ENCODE measurements at places on chromosomes 2 and 18.

GRCh38 chr18:47175283-47175897, 774 bp downstream of the IER3IP1 start:
- DNase-seq, result no peak

- DNase-seq, result no peak
Measured at GRCh38 chr2:224395620-224396390, 6.1 kb downstream of the FAM124B start.

GRCh38 chr2:27162151-27163121, 13.6 kb downstream of the TCF23 start:
- no peak for DNase-seq

- DNase-seq, result no peak
Measured at GRCh38 chr2:227147023-227147422, 17.0 kb downstream of the COL4A4 start.

- no peak for DNase-seq
Measured at GRCh38 chr2:58261209-58261608, 20.1 kb upstream of the FANCL start.

- no peak for DNase-seq
Measured at GRCh38 chr18:77131652-77132368, 773 bp downstream of the MBP start.

DNA sequence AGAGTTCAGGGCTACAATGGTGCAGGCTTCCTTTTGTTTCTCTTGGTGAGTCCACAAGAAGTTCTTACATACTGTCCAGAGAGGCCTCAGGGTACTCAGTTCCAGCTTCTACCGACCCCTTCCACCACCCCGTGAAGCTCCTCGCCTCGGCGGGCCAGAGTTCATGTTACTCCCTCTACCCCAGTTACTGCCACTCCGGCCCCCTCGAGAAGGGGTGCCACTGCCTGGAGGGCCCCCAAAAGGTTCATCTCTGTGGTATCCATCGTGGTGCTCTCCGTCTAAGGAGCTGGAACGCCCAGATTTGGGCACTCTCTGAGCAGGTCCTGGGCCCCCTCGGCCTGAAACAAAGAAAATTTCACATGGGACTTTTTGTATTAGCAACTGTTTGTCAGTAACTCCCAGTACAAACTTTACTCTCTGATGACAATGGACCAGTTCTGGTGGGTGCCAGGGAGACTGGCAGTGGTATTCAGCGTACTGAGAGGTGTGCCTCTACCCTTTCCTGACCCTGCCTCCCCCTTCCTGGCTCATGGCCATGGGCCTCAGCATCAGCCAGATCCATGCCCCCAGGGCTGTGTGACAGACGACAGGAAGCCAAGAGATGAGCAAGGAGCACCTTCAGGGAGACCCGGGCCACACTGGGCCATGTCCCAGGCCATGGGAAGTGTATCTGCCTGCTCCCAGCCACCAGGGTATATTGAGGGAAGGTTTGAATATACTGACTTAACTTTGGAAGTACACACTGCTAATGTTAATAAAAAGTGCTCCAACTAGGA, 5.1 kb downstream of the SFT2D3 start:
- DNase-seq, result no peak

GRCh38 chr2:239125726-239126675, 274.8 kb downstream of the HDAC4 start:
- no peak for DNase-seq

DNA sequence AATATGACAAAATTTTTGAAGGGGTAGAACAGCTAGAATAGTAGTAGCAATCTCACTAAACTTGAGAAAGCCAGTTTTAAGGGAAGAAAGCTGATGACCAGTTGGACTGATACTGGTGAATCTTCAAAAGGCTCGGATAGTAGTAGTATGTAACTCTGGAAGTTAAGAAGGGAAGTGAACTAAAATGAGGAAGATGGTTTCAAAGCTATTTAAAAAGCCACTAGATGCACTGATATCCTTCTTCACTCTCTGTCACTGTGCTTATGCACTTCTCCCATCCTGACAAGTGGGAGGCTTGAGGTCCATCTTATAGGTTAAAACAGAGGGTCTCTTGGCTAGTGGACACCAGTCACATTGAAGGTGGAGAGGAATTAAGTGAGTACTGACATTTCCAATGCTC, 141.1 kb downstream of the NCOA1 start:
- DNase-seq, result no peak

DNA sequence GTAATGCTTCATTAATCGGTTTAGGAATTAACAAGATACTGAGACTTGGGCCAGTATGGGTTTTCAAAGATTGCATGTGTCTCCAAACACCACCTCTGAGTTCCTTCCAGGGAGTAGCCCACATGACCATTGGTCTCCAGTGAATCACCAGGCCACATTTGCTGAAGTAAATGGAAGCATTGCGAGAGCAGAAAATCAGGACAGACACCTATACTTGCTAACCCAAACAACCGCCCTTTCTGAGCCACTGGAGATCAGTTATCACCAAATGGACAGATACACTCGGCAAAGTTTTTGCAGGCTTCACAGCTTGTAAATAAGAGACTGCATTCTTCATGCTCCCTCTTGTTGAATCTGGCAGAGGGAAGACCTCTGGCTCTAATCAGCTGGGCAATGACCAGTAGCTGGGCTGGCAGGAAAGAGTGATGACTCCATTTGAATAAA, 40.9 kb downstream of the GATA6 start:
- DNase-seq, result no peak

GRCh38 chr18:62545098-62545497, 22.3 kb downstream of the ZCCHC2 start:
- DNase-seq, result no peak

GRCh38 chr2:136113209-136113971, 4.6 kb downstream of the CXCR4 start:
- DNase-seq, result no peak

DNA sequence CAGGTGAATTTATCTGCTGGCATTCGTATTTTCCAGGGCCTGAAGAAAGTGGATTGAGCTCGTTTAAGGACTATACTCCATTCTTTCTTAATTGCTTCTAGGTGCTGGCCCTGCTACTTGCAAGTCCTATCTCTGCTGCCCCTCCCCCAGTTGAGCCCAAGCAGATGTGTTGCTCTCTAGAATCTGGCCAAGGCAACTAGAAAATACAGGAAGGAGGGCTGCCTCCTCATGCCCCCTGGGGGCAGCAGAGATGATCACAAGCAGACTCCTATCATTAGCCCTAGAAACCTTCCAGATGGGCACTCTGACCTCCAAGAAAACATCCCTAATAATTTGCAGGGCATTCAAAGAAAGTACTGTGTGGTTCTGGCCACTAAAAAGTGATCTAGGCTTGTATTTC, 72.5 kb upstream of the CYP26B1 start:
- no peak for DNase-seq

DNA sequence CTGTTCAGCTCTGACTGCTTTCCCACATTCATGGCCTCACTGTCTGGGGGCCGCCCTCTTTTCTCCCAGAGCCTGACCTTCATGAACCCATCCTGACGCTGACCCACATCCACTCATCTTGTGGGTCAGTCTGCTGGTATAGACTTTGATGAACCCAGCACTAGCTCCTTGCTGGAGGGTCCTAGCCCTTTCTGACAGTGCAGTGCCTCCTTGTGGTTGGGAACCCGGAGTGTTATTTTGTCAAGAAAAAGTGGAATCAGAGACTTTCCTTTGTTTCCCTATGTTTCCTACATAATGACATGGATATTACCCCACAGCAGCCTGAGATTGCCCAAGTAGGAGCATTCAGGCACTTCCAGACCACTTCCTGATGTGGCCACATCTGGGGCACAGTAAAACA, 19.3 kb upstream of the OSR1 start:
- DNase-seq, result no peak

DNA sequence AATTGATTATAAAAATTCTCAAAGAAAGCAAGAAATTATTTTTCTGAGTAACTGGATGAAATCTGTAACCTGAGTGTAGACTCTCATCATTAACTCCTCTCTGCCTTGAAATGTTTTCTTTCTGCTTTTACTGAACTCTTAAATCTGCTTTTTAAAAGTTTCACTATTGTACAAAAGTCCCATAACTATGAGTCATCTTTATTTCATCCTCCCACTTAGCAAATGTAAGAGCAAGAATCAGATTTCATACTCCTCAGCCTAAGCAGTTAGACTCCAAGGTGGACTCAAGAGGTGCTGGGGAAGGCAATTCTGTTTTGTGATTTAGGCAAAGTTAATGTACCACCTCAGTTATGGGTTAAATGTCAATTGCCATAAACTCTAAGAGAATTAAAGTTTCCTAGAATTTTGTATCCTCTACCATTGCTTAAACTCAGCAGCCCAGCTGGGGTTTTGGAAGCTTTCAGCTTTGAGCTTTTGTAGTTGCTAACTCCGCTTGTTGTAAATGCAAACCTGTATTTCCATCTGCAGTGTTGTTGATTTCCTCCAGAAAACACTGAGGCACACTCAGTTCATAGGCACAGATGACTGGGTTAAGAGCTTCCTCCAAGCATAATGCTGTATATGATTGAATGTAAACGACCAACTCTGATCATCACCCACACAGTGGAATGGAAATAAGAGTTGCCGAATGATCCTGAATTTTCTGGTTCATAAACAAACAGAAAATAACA, 268.8 kb downstream of the ARHGAP15 start:
- DNase-seq, result no peak

- no peak for DNase-seq
Measured at GRCh38 chr2:101052147-101052546, 50.1 kb downstream of the RPL31 start.

DNA sequence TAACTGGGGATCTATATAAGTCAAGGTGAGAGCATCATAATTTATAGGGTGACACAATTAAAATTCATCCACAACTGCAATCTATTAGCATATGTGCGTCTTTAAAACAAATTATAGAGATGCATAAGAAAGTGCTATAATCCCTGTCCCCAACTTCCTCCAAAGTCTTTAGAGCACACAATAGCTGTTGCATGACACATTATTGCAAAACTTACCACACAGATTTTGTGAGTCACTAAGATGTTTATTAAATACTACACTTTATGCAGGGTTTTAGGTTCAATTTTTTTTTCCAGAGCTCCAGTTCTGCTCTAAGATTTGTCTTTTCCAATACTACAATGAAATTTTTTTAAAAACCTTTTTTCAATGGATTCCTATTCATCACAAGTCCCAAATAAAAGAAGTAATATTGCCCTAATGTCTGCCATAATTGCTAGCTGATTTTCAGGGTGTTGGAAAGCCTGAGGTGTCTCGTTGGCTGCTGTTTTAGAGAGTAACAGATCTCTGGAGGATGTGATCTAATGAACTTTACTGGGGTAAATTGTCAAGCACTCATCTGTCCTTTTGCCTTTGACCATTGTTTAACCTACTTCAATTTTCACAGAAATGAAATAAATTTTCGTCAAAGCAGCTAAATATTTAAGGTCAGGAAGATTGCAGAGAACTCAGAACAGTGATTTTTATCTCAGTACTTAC, 250.5 kb upstream of the NETO1 start:
- no peak for DNase-seq

DNA sequence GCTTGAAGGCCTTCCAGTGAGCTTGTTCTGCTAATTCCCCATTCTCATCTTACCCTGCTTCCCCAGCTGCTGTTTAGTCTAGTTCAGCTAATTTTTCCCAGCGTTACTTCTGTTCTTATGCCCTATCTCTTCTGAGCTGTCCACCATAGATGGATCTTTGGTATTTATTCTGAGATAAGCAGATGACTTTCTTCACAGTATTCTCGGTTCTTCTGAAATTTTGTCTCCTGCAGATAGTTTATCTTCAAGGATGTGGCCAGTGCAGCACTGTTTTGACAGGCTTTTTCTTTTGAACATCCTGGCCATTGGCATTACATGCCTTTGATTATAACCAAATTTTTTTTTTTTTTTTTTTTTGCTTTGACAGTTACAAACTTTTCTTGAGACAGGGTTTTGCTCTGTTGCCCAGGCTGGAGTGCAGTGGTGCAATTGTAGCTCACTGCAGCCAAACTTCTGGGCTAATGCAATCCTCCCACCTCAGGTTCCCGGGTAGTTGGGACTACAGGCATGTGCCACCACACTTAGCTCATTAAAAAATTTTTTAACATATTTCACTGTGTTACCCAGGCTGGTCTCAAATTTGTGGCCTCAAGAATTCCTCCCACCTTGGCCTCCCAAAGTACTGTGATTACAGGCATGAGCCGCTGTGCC, 134.2 kb downstream of the WDSUB1 start:
- no peak for DNase-seq

Measured in NCI-H2107 (cell line).